GM23338 (cell line): ENCODE measurements at places on chromosomes 1 and 21. TPM values are rescaled to one million over a fixed set of nuclear protein-coding genes. Genes with fewer than 3 reads are reported as not detected.

GRCh38 chr1:156388174-156389137 lies 19.4 kb downstream of the RHBG start:
- peak overlapping the region; percentile 63 for H3K4me3 ChIP-seq
- H3K27me3 ChIP-seq = peaks cover 68% of the 10 kb centered on the region
- H3K36me3 ChIP-seq = no peaks in the 10 kb centered on the region
- H3K27ac ChIP-seq = no peak overlapping the region

- H3K4me1 ChIP-seq = peaks cover 11% of the 10 kb centered on the region; the same call in 1 of the 2 replicates
- DNase-seq = no peak
- no peak overlapping the region for H3K4me3 ChIP-seq
- no peaks in the 10 kb centered on the region for H3K36me3 ChIP-seq
- H3K27me3 ChIP-seq = no peaks in the 10 kb centered on the region
- H3K27ac ChIP-seq = no peak overlapping the region
Measured at GRCh38 chr1:3768811-3769390, 3.6 kb upstream of the SMIM1 start.

GRCh38 chr1:7358425-7358824 lies 412.7 kb upstream of the VAMP3 start:
- no peaks in the 10 kb centered on the region for H3K27me3 ChIP-seq
- H3K4me1 ChIP-seq = no peaks in the 10 kb centered on the region
- H3K27ac ChIP-seq = no peak overlapping the region
- no peak for DNase-seq
- no peaks in the 10 kb centered on the region for H3K36me3 ChIP-seq
- H3K4me3 ChIP-seq = no peak overlapping the region

The DNM3 gene
- 4.2 and 5.2 TPM in 2 replicates for polyA plus RNA-seq

DNA sequence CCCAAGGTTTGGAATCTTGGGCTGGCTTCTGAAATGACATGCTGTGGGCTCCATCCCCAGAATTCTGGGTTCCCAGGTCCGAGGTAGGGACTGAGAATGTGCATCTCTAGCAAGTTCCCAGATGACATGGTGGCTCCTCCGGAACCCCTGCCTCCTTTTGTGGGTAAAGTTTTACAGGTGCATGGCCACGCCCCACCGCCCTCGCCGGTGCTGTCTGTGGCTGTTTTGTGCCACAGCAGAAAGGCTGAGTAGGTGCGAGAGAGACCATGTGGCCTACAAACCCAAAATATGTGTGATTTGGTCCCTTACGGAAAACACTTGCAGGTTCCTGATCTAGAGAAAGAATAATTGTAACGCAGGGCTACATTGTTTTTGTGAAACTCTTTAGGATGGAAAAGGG lies 30.9 kb downstream of the SKI start:
- H3K27me3 ChIP-seq = no peaks in the 10 kb centered on the region

DNA sequence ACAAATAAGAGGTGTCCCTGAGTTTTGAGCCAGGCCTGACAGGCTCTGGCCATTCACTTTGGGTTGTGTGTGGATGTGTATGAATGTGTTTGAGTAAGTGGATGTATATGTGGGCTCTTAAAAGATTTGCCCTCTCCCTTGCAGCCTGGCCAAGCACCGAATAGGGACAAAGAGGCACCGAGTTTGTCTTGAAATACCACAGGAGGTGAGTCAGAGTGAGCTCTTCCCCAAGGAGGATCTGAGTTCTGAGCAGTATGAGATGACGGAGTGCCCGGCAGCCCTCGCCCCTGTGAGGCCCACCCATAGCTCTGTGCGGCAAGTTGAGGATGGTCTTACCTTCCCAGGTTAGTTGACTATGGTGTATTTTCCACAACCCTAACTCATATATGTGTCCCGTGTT lies 19.0 kb downstream of the KDM4A start:
- no peak for DNase-seq
- no peak overlapping the region for H3K27ac ChIP-seq
- peaks cover 97% of the 10 kb centered on the region for H3K36me3 ChIP-seq
- no peaks in the 10 kb centered on the region for H3K27me3 ChIP-seq
- H3K4me1 ChIP-seq = no peaks in the 10 kb centered on the region

The ATAD3C gene
- 1.1 and 1.3 TPM in 2 replicates for polyA plus RNA-seq

The SPRR2A gene
- polyA plus RNA-seq = 0.43 TPM in 1 of 2 replicates, not detected in the other

The FCGR2B gene
- polyA plus RNA-seq = not detected in 2 replicates

- no peaks in the 10 kb centered on the region for H3K4me1 ChIP-seq
- no peak overlapping the region for H3K4me3 ChIP-seq
- DNase-seq = no peak
Measured at GRCh38 chr1:57248830-57249229, 175.0 kb downstream of the DAB1 start.

The C1orf174 gene
- 26.3 and 28.5 TPM in 2 replicates for polyA plus RNA-seq

GRCh38 chr1:178486100-178487069 lies 10.4 kb downstream of the CLEC20A start:
- H3K4me1 ChIP-seq = no peaks in the 10 kb centered on the region
- no peak overlapping the region for H3K27ac ChIP-seq
- DNase-seq = peak; percentile 45
- no peaks in the 10 kb centered on the region for H3K36me3 ChIP-seq
- no peaks in the 10 kb centered on the region for H3K27me3 ChIP-seq

- H3K4me1 ChIP-seq = peaks cover 29% of the 10 kb centered on the region
- no peak overlapping the region for H3K4me3 ChIP-seq
- no peaks in the 10 kb centered on the region for H3K27me3 ChIP-seq
- H3K27ac ChIP-seq = peak overlapping the region; percentile 95
- no peak for DNase-seq
Measured at GRCh38 chr1:8167936-8168335, 141.8 kb upstream of the ERRFI1 start.

DNA sequence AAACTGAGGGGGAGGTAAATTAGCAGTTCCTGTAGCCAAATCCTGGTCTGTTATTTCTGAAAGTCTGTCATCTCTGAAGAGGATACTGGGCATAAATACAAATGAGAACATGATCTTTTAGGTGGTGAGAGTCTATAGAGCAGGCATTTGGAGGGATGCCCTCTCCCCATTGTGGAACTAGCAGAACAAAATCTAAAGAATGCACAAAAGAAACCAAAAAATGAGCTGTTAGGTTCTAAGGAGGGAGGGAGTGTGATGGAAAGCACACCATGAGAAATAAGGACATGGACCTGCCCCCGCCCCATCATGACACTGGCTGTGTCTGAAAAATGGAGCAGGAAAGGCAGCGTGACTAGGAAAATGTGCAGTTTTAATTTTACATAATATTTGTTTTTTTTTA lies 262.0 kb downstream of the KIF26B start:
- H3K4me3 ChIP-seq = no peak overlapping the region
- DNase-seq = no peak
- H3K4me1 ChIP-seq = no peaks in the 10 kb centered on the region; the same call in 1 of the 2 replicates
- no peaks in the 10 kb centered on the region for H3K36me3 ChIP-seq
- H3K27me3 ChIP-seq = no peaks in the 10 kb centered on the region
- no peak overlapping the region for H3K27ac ChIP-seq

DNA sequence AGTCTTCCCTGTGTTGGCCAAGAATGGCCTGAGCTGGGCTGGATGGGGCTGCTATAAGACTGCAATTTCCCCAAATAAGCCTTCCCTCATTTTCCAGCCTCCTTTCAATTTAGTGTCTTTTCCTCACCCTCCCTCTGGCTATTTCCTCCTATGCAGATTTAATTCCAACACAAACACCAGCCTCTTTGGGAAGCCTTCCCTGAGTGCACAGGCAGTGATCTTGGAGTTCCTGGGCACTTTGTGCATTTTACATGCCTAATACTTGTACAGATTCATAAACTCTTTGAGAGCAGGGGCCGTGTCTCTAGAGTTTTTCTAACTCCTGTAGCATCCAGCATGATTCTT lies 91.1 kb upstream of the TLR5 start:
- no peak overlapping the region for H3K4me3 ChIP-seq
- DNase-seq = no peak
- H3K36me3 ChIP-seq = no peaks in the 10 kb centered on the region
- no peaks in the 10 kb centered on the region for H3K27me3 ChIP-seq
- H3K4me1 ChIP-seq = no peaks in the 10 kb centered on the region

- no peak for DNase-seq
- H3K27ac ChIP-seq = no peak overlapping the region
- H3K4me3 ChIP-seq = no peak overlapping the region
- no peaks in the 10 kb centered on the region for H3K36me3 ChIP-seq
- H3K4me1 ChIP-seq = peaks cover 16% of the 10 kb centered on the region
Measured at GRCh38 chr1:65211331-65211730, 63.3 kb downstream of the AK4 start.

GRCh38 chr1:219427989-219428388 lies 184.9 kb downstream of the ZC3H11B start:
- H3K27ac ChIP-seq = no peak overlapping the region
- H3K4me1 ChIP-seq = peaks cover 6% of the 10 kb centered on the region; the same call in 1 of the 2 replicates
- H3K4me3 ChIP-seq = no peak overlapping the region
- no peaks in the 10 kb centered on the region for H3K36me3 ChIP-seq
- H3K27me3 ChIP-seq = no peaks in the 10 kb centered on the region
- no peak for DNase-seq

DNA sequence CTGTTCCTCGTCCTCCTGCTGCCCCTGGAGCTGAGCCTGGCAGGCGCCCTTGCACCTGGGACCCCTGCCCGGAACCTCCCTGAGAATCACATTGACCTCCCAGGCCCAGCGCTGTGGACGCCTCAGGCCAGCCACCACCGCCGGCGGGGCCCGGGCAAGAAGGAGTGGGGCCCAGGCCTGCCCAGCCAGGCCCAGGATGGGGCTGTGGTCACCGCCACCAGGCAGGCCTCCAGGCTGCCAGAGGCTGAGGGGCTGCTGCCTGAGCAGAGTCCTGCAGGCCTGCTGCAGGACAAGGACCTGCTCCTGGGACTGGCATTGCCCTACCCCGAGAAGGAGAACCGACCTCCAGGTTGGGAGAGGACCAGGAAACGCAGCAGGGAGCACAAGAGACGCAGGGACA lies 14.8 kb downstream of the DRAXIN start:
- no peaks in the 10 kb centered on the region; the same call in 1 of the 2 replicates for H3K36me3 ChIP-seq
- no peak overlapping the region for H3K4me3 ChIP-seq
- DNase-seq = no peak

- H3K4me1 ChIP-seq = peaks cover 3% of the 10 kb centered on the region
- H3K27ac ChIP-seq = no peak overlapping the region
- peak overlapping the region; percentile 56 for H3K4me3 ChIP-seq
- DNase-seq = peak; percentile 63
Measured at GRCh38 chr1:180954005-180954800, 41.5 kb downstream of the KIAA1614 start.

The TOMM20 gene
- 116 and 138 TPM in 2 replicates for polyA plus RNA-seq

DNA sequence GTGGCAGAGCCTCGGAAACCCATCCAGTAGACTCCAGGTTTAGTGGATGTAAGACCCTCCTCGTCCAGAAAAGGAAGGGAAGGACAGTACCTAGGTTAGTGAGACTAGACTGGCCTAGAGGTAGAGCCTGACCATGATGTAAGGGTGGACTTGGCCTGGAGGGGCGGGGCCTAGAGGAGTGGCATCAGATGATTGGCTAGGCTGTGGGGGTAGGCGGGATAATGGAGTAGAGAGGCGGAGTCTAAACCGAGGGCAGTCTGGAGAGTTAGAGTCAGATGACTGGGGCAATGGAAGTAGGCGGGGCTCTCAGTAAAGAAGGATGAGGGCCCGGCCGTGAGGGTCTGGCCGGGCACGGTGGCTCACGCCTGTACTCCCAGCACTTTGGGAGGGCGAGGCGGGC lies 70.1 kb downstream of the EPHB2 start:
- H3K4me3 ChIP-seq = no peak overlapping the region
- H3K4me1 ChIP-seq = peaks cover 3% of the 10 kb centered on the region; the same call in 1 of the 2 replicates
- H3K27me3 ChIP-seq = no peaks in the 10 kb centered on the region
- H3K36me3 ChIP-seq = no peaks in the 10 kb centered on the region
- no peak overlapping the region for H3K27ac ChIP-seq

The IFNLR1 gene
- polyA plus RNA-seq = 6.2 and 8.9 TPM in 2 replicates

The DAP3 gene
- 88.9 and 89.8 TPM in 2 replicates for polyA plus RNA-seq

- H3K4me1 ChIP-seq = no peaks in the 10 kb centered on the region
- no peak for DNase-seq
- H3K27ac ChIP-seq = no peak overlapping the region
- no peaks in the 10 kb centered on the region for H3K36me3 ChIP-seq
- no peaks in the 10 kb centered on the region for H3K27me3 ChIP-seq
- no peak overlapping the region for H3K4me3 ChIP-seq
Measured at GRCh38 chr1:41670217-41670957, 185.9 kb upstream of the EDN2 start.

DNA sequence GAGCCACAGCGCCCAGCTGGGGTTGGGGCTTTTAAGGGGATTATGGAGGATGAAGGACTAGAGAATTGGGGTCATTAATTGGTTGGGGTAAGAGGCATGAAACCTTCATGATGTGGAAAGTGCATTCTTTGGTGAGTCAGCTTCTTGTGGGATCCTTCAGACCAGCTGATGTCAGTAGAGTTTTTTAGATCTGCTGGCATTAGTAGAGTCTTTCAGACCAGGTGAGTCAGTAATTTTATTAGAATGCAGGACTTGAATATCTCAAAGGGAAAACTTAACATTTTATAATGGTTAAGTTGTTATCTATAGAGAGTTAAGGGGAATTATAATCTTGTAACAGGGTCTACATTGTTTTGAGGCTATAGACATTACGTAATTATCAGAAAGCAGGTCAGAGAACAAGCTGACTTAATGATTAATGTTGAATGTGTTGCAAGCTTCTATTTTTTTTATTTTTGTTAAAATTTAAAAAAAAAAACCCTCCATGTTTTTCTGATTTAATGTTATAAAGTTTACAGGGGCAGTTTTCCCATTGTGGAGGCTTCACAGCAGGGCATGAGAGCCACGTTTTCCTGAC lies 160.9 kb upstream of the FMN2 start:
- no peaks in the 10 kb centered on the region for H3K36me3 ChIP-seq
- H3K27ac ChIP-seq = no peak overlapping the region
- no peak for DNase-seq
- H3K27me3 ChIP-seq = no peaks in the 10 kb centered on the region

- no peaks in the 10 kb centered on the region for H3K36me3 ChIP-seq
- H3K27ac ChIP-seq = no peak overlapping the region
- peaks cover 98% of the 10 kb centered on the region for H3K27me3 ChIP-seq
- no peaks in the 10 kb centered on the region for H3K4me1 ChIP-seq
- DNase-seq = no peak
- no peak overlapping the region for H3K4me3 ChIP-seq
Measured at GRCh38 chr1:175894581-175894980, 151.2 kb upstream of the TNR start.

DNA sequence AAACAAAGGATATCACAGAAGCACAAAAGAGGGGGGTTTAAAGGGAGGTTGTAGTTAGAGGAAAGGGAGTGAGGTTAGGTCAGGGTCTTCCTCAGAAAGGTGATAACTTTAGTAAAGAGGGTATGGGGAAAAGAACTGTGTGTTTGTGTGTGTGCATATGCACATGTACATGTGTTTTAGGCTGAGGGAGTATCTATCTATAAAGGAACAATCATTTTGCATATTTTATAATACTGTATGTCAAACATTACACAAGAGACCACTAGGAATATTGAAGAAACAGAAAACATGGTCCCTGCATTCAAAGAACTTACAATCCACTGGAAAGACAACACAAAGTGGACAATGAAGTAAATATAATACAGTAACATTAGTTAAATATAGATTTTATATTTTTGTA lies 132.2 kb downstream of the ACBD6 start:
- DNase-seq = no peak
- no peaks in the 10 kb centered on the region for H3K36me3 ChIP-seq
- H3K27me3 ChIP-seq = no peaks in the 10 kb centered on the region
- no peak overlapping the region for H3K4me3 ChIP-seq
- no peak overlapping the region for H3K27ac ChIP-seq

DNA sequence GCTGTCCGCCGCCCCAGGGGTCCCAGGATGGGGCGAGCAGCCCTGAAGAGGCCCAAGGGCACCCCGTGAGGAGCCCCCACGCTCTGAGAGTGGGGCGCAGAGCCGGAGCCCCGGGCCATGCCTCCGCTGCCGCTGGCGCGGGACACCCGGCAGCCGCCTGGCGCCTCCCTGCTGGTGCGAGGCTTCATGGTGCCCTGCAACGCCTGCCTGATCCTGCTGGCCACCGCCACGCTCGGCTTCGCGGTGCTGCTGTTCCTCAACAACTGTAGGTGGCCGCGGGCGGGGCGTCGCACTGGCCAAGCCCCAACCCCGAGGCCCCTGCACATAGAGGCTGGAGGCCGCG lies 14.5 kb downstream of the AGRN start:
- H3K27ac ChIP-seq = no peak overlapping the region
- peaks cover 47% of the 10 kb centered on the region for H3K27me3 ChIP-seq
- peak; percentile 56 for DNase-seq
- H3K4me1 ChIP-seq = peaks cover 8% of the 10 kb centered on the region; the same call in 1 of the 2 replicates
- H3K36me3 ChIP-seq = no peaks in the 10 kb centered on the region; the same call in 1 of the 2 replicates
